CD4-positive, alpha-beta T cell treated with Interleukin-15 for 4 hours (primary cell): ENCODE measurements at places on chromosomes 7 and 10.

DNA sequence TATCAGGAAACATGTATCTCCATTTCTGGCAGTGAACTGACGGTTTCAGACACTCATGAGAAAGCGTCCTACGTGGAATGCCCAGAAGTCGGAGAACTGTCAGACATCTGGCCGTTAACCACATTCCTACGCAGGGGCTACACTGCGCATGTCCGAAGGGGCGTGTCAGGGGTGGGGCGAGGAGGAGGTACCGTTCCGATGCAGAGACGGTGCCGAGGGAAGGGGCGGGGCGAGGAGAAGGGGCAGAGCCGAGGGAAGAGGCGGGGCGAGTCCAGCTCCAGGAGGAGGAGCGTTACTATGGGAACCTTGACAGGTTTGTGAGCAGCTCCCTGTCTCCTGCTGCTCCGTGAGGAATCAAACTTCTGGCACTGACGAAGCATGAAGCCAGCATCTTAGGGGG is 366.9 kb upstream of the NUPR2 start:
- DNase-seq: no peak

DNA sequence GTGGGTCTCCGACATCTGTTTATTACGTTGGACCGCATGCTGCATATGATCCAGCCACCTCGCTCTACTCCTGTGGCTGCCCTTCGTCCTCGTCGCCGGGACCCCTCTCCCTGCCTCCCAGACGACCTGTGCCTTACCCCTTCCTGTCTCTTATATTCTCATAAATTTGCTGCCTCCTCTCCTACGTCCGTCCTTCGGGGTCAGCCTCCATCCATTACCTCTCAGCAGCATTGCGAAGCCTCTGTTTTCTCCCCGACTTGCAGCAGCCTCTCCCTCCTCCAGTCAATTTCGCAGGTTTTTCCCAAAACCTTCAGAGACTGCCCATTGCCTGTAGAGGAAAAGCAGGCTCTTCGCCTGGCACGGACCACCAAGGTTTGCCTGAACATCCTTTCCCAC is 39.4 kb upstream of the LEP start:
- DNase-seq: no peak

DNA sequence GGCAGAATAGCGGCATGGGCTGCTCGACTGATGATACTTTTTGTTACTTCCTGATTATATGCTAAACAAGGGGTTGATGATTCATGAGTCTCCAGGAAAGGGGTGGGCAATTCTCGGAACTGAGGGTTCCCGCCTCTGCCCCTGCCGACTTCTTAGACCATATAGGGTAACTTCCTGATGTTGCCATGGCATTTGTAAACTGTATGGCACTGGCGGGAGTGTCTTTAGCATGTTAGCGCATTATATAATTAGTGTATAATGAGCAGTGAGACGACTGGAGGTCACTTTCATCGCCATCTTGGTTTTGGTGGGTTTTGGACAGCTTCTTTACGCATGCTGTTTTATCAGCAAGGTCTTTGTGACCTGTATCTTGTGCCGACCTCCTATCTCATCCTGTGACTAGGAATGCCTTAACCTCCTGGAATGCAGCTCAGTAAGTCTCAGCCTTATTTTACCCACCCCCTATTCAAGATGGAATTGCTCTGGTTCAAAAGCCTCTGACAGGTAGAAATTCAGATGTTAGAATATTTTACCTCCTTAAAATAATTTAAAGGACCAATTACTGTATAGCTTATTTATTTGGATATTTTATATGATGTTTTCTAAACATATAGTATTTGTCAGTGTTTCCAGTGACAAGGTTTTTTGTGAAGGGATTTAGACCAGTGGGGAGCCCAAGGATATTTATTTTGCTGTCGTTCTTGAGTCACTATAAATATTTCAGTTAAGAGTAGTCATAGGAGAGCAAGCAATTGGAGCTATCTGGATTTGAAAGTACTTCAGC is 90.1 kb upstream of the PIK3CG start:
- DNase-seq: peak; percentile 9

- DNase-seq: no peak
Observed at GRCh38 chr7:43803865-43804264, 45.4 kb downstream of the BLVRA start.

DNA sequence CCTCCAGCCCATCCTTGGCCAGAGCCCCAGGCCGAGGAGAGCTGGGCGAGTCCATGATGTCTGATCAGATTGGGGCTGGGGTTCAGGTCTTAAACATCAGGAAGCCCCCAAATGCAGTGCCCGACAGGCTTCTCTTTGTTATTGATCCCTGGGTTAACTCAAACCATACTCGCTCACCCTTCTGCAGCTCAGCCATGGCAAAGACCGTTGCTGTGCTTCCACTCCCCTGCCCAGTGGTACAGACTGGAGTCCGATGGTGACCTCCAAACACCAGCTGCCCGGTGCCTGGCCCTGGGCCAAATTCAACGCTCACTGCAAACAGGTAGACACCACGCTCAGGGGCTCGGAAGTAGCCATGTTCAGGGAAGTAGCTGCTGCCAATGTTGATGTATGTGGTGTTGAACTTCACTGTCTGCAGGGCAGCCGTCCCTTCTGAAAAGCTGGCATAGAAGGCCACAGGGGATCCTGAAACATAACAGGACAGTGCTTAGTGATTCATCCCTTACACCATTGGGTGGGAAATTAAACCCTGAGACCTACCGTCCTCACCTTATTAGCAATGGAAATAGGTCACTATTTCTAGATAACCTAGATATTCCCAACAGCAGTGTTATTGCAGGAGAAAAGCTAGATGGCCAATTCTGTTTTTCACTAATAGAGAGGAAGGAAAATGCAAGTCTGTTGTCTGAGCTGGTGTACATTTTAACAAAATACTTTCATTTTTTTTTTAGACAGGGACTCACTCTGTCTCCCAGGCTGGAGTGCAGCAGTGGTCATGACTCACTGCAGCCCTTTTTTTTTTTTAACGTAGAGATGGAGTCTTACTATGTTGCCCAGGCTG is 20.5 kb downstream of the MMRN2 start:
- no peak for DNase-seq

DNA sequence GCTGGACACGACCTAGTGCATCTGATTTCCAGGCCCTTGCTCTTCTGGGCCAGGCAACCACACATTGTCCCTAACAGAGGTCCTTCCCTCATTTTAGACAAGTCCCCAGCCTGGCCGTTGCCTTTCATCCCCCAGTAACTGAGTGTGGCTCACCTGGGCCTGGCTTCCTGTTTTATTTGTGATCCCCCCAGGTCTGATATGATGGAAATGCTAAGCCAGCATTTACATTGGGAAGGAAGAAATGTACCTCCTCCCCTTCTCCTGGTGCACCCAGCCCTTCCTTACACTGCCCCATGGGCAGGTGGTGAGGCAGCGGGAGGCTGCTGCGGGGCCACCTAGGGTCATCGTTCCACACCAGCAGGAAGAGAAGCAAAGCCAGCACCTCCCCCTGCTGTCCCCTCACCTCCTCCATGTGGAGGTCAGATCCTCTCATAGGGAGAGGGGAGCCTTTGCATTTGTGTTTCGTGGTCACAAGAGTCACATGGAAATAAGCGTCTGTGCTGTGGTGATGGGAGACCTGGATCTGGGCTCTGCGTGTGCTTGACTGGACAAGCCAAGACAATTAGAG is 108.8 kb downstream of the GLRX3 start:
- no peak for DNase-seq

GRCh38 chr10:97456034-97456685 is 10.2 kb downstream of the ZDHHC16 start:
- no peak for DNase-seq

DNA sequence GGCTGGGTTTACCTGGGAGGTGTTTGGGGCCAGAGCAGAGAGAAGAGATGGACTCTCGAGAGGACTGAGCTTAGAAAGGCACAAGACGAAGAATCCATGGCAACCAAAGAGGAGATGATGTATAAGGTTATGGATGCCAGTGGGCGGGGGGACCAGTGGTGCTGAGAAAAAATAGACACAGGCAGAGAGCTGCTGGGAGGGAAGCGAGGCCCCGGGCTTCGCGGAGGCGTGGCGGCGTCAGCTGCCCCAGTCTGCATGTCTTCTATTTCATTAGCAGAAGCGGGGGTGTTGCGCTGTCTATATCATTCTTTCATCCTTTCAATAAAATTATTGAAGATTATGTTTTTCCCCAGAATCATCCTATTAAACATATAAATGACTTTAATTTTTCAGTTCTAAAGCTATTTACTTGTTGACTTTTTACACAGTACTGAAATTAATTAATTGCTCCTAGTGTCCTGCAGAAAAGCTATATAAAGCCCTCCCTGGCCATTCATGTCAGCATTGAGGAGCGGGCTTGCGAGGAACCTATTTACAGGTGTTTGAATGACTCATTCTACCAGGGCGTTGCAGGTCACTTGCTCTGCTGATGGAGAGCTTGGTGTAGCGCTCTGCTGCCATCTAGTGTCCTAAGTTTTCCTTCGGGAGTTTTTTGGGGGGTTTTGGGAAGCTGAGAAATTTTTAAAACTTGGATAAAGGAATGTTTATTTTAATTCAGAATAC is 42.9 kb upstream of the BHLHA15 start:
- peak; percentile 77 for DNase-seq

DNA sequence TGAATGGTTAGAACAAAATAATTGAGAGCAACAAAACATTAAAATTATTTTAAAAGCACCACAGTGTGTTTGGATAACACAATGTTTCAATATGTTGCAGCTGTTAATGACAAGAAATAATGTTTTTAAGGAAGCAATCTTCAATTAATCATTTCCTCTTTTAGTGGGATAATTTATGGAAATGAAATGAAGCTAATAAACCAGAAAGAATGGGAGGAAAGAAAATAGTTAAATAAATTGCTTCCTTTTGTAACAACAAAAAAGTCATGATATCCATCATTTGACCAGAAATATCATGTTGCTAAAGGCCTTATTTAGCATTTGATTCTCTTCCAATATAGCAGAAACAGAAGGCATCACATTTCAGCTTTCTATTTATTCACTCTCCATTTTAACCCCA is 224.5 kb downstream of the SEMA3A start:
- no peak for DNase-seq

DNA sequence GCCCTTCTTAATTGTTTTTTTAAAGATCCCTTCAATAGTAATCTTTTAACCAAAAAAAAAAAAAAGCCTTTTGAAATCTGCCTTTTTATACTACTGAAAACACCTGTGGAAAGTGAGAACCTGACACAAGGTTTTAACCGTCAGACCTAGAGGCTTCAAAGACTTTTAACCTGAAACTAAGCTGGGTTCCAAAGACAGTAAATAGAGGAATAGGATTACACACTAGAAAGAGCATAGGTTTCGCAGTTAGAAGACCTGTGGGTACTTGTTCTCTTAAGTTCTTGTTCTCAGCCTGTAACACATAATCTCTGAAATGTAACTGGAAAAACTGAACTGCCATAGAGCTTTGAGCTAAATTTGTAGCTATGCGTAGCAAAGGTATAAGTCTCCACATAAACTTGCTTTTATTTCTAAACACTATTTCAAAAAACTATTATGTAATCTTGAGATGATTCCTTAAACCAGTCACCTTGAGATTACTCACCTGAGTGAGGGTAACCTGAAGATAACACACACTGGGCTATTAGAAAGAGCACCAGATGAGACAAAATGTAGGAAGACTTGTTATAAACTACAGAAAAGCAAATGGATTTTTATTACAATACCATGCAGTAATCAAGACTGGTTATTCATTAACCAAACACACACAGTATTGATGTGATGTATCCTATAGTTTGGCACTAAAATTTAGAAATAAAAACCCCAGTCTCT is 196.6 kb upstream of the FRMD4A start:
- DNase-seq: no peak

GRCh38 chr10:110214371-110214826 is 7.0 kb downstream of the MXI1 start:
- no peak for DNase-seq

- no peak for DNase-seq
Observed at GRCh38 chr7:32094516-32094915, 24.3 kb upstream of the PDE1C start.

DNA sequence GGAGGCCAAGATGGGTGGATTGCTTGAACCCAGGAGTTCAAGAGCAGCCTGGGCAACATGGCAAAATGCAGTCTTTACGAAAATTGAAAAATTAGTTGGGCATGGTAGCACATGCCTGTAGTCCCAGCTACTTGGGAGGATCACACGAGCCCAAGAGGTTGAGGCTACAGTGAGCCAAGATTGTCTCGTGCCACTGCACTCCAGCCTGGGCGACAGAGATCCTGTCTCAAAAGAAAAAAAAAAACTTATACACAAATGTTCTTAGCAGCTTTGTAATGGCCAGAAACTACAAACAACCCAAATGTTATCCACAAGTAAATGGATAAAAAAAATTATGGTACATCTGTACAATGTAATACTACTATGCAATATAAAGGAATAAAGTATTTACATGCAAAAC is 12.6 kb downstream of the NT5C2 start:
- no peak for DNase-seq
